A549 treated with AZD2906 at 1 μM for 4 hours (cell line): ENCODE measurements at places on chromosomes 6 and 20. TPM values are rescaled to one million over a fixed set of nuclear protein-coding genes. Genes with fewer than 3 reads are reported as not detected.

Gene CCR6
- 0.08 TPM in 1 of 5 replicates, not detected in the others for total RNA-seq

Gene SLC22A7
- not detected in 5 replicates for total RNA-seq

Gene DNAJC5
- 25.9 to 29.2 TPM (median 28.0 TPM) in 5 replicates for total RNA-seq

Gene SOBP
- total RNA-seq = 0.60 to 0.93 TPM (median 0.66 TPM) in 5 replicates

Gene CALHM4
- not detected in 5 replicates for total RNA-seq

Gene IRF4
- total RNA-seq = 0.17 to 0.31 TPM (median 0.26 TPM) in 5 replicates
